Upper lobe of right lung (tissue), 1 donor: ENCODE measurements at places on chromosomes 2 and 18. TPM values are rescaled to one million over a fixed set of nuclear protein-coding genes. Genes with fewer than 3 reads are reported as not detected.

Gene CSRNP3
- 1.9 TPM for total RNA-seq

Gene GKN1
- total RNA-seq = not detected

Gene UGT1A6
- 3.2 TPM for total RNA-seq

Gene FOXI3
- total RNA-seq = not detected

Gene SERPINB10
- total RNA-seq = not detected

Gene ZAP70
- total RNA-seq = 10.2 TPM

Gene RUFY4
- total RNA-seq = not detected

Gene EHBP1
- 46.7 TPM for total RNA-seq

Gene ADAM23
- 2.5 TPM for total RNA-seq
